Naive thymus-derived CD8-positive, alpha-beta T cell (primary cell): ENCODE measurements at places on chromosomes 2 and 18. TPM values are rescaled to one million over a fixed set of nuclear protein-coding genes. Genes with fewer than 3 reads are reported as not detected.

DNA sequence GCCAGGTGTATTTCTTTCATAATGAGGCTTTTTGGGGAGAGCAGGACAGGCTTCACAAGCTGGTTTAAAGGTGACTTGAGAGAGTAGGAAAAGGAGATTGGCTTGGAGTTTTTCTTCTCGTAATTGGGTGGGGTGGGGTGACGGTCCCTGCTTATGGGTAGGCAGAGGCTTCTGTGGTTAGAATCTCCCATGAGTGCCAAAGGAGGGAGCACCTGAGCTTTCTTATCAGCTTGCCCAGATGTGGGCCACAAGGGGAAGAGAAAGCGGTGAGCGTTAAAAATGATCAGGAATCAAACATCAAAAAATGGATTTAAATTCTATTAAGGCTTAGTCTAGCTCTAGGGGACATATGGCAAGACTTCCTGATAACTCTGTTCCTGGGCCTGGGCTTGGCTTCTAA lies 9.7 kb upstream of the PNPT1 start:
- no peak for DNase-seq
- peaks cover 30% of the 10 kb centered on the region for H3K27me3 ChIP-seq
- H3K4me3 ChIP-seq, result no peak overlapping the region

DNA sequence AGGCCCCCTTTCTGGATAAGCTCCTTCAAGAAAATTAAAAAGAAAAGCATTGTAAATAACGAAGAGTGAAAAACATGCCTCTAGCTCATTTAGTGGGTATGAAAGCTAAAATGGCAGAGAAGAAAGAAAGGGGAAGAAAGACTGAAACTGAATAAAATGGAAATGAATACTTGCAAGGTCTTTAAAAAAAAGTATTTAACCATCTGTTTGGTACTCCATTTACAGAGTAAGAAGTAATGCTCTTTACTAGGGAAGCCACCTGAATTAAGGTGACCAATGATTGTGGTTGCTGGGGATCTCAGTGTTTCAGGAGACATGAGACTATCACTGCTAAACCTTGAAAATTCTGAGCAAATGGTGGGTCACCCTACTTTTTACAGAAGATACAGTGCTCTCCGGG lies 17.7 kb upstream of the ARL5A start:
- no peak for DNase-seq
- H3K4me1 ChIP-seq, result no peaks in the 10 kb centered on the region
- H3K4me3 ChIP-seq, result no peak overlapping the region
- H3K27me3 ChIP-seq, result no peaks in the 10 kb centered on the region
- H3K36me3 ChIP-seq, result no peaks in the 10 kb centered on the region

GRCh38 chr2:163493359-163494298 lies 242.2 kb downstream of the FIGN start:
- no peaks in the 10 kb centered on the region for H3K27me3 ChIP-seq
- H3K36me3 ChIP-seq, result no peaks in the 10 kb centered on the region
- H3K27ac ChIP-seq, result no peak overlapping the region
- no peaks in the 10 kb centered on the region for H3K4me1 ChIP-seq

- no peak overlapping the region for H3K27ac ChIP-seq
- peaks cover under 1% of the 10 kb centered on the region for H3K4me1 ChIP-seq
- H3K36me3 ChIP-seq, result peaks cover 17% of the 10 kb centered on the region
- DNase-seq, result no peak
Observed at GRCh38 chr2:98269274-98269673, 77.0 kb upstream of the CNGA3 start.

DNA sequence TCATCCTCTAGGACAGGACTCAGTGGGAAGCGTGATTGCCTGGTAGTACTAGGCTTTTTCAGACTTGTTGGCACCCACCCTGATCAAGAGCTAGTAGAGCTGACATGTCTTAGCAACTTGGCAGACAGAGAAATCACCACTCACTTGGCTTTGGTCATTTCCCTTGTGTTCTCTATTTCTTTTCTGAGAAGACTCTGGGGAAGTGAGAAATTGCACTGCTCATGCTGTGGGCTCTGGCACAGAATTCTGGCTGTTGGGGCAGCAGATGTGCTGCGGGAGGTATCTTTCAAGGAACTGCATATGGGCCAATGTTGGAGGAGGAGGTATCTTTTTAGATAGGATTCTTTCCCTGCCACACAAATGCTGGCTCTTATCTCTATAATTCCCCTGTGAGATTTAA lies 529.1 kb upstream of the MEX3C start:
- no peak overlapping the region for H3K4me3 ChIP-seq
- H3K27ac ChIP-seq, result no peak overlapping the region

- H3K27me3 ChIP-seq, result no peaks in the 10 kb centered on the region
- no peak overlapping the region for H3K4me3 ChIP-seq
- no peak overlapping the region for H3K27ac ChIP-seq
- H3K4me1 ChIP-seq, result no peaks in the 10 kb centered on the region
- no peak for DNase-seq
- H3K36me3 ChIP-seq, result no peaks in the 10 kb centered on the region
Observed at GRCh38 chr18:37783771-37784170, 218.2 kb upstream of the CELF4 start.

DNA sequence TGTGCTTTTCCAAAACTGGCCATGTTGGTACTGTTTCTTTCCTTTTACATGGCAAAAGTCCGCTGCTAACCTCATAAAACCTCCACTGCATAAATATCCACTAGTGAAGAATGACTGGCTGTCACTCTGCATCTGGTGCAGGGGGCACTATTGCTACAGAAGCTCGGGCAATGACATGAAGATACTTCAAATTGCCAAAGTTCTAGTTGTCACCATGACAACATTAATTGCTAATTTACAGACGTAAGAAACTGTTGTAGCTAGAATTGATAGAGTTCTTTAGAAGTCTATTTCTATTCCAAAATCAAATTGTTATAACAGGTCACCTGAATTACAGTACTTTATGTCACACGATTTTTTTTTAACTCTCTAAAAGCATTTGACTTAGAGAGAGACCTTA lies 845 bp downstream of the CFAP210 start:
- peak overlapping the region; percentile 96 for H3K4me3 ChIP-seq
- peak overlapping the region; percentile 91 for H3K27ac ChIP-seq
- DNase-seq, result no peak
- H3K27me3 ChIP-seq, result peaks cover 5% of the 10 kb centered on the region
- H3K4me1 ChIP-seq, result peaks cover 24% of the 10 kb centered on the region

DNA sequence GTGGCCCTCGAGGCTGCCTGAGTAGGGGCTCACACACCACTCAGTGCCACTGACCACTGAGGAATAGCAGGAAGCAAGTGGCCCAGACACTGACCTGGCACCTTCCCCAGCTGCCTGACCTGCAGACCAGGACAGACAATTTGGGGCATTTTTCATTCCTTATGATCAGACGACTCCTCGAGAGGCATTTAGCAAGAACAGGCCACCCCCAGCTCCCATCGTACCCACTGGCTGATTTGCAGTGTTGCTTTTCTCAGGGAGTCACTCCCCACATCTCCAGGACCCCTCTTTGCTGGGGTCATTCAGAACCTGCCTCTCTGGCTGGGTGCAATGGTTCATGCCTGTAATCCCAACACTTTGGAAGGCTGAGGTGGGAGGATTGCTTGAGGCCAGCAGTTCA lies 185.7 kb downstream of the HAUS1 start:
- H3K4me1 ChIP-seq, result no peaks in the 10 kb centered on the region
- H3K27me3 ChIP-seq, result no peaks in the 10 kb centered on the region
- H3K36me3 ChIP-seq, result no peaks in the 10 kb centered on the region
- H3K27ac ChIP-seq, result no peak overlapping the region
- no peak overlapping the region for H3K4me3 ChIP-seq

- H3K36me3 ChIP-seq, result no peaks in the 10 kb centered on the region
- peak overlapping the region; percentile 85 for H3K27ac ChIP-seq
- DNase-seq, result peak; percentile 46
- no peaks in the 10 kb centered on the region for H3K27me3 ChIP-seq
Observed at GRCh38 chr2:191679818-191680600, 2.1 kb downstream of the NABP1 start.

DNA sequence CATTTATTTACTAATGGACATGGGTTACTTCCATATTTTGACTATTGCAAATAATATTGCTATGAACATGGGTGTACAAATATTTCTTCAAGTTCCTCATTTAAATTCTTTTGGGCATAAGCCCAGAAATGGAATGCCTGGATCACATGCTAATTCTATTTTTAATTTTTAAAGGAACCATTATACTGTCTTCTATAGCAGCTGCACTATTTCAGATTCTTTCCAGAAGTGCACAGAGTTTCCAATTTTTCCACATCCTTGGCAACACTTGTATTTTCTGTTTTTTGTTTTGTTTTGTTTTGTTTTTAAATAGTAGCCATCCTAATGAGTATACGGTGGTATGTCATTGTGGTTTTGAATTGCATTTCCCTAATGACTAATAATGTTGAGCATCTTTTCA lies 8.5 kb upstream of the RALBP1 start:
- no peak for DNase-seq
- H3K27me3 ChIP-seq, result no peaks in the 10 kb centered on the region
- H3K4me1 ChIP-seq, result no peaks in the 10 kb centered on the region
- no peaks in the 10 kb centered on the region for H3K36me3 ChIP-seq
- H3K27ac ChIP-seq, result no peak overlapping the region

- H3K4me1 ChIP-seq, result no peaks in the 10 kb centered on the region
- no peak for DNase-seq
- no peak overlapping the region for H3K4me3 ChIP-seq
- H3K36me3 ChIP-seq, result no peaks in the 10 kb centered on the region
Observed at GRCh38 chr2:137154946-137155345, 389.6 kb downstream of the THSD7B start.

DNA sequence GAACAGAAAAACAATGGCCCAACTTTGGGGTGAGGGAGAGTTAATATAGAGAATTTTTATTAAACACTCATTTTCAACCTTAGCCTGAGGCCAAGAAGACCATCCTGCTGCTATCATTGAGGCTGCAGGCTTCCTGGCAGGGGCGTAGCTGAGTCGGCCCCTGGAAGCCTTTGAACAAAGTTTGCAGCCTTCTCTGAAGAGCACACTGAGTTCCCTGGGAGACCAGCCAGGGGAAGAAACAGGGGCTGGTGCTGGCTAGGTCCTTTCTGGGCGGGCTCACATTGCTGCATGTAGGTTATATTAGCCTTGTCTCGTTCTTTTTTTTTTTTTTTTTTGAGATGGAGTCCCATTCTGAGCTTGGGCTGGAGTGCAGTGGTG lies 126.8 kb upstream of the HS6ST1 start:
- H3K27me3 ChIP-seq, result peaks cover 5% of the 10 kb centered on the region
- no peak overlapping the region for H3K27ac ChIP-seq
- H3K36me3 ChIP-seq, result no peaks in the 10 kb centered on the region
- DNase-seq, result no peak

- no peak overlapping the region for H3K4me3 ChIP-seq
- no peak overlapping the region for H3K27ac ChIP-seq
- no peaks in the 10 kb centered on the region for H3K36me3 ChIP-seq
- peaks cover 12% of the 10 kb centered on the region for H3K27me3 ChIP-seq
- H3K4me1 ChIP-seq, result peaks cover 2% of the 10 kb centered on the region
Observed at GRCh38 chr2:173607606-173608311, 253.1 kb downstream of the CDCA7 start.

DNA sequence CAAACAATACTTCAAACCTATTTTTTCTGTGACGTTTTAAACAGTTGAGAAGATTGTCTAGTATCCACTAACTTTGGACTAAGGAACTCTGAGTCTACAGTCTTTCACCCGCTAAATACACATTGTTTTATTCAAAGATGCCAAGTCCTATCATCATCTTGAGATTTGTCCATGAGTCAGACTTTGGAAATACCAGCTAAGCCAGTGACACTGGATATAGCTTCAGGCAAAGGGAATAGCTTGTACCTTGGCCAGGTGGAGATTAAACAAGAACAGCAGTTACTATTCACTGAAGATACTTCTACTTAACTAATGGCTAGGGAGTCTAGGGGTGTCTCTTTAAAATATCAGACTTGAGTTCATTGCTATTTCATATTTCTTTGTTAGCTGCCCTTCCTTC lies 137.5 kb downstream of the COMMD1 start:
- no peak for DNase-seq
- peaks cover 21% of the 10 kb centered on the region for H3K4me1 ChIP-seq
- H3K27me3 ChIP-seq, result no peaks in the 10 kb centered on the region
- no peaks in the 10 kb centered on the region for H3K36me3 ChIP-seq
- H3K4me3 ChIP-seq, result no peak overlapping the region
- no peak overlapping the region for H3K27ac ChIP-seq

DNA sequence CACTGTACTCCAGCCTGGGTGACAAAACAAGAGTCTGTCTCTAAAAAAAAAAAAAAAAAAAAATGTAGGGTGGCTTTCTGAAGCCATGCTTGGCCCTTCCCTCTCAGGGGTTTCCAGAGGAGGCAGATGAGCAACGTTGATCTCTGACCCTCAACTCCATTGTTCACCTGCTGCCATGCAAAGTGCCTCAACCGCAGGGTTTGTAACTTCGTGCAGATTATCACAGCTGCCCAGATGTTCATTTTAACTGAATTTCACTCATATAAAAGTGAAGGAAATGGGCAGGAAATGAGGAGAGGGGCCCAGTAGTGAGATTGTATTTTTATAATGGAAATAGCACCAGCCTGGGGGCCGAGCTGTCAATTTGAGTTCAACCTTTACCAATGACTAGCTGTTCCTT lies 14.9 kb upstream of the B3GNT2 start:
- no peak overlapping the region for H3K4me3 ChIP-seq
- no peaks in the 10 kb centered on the region for H3K36me3 ChIP-seq
- H3K27ac ChIP-seq, result no peak overlapping the region

DNA sequence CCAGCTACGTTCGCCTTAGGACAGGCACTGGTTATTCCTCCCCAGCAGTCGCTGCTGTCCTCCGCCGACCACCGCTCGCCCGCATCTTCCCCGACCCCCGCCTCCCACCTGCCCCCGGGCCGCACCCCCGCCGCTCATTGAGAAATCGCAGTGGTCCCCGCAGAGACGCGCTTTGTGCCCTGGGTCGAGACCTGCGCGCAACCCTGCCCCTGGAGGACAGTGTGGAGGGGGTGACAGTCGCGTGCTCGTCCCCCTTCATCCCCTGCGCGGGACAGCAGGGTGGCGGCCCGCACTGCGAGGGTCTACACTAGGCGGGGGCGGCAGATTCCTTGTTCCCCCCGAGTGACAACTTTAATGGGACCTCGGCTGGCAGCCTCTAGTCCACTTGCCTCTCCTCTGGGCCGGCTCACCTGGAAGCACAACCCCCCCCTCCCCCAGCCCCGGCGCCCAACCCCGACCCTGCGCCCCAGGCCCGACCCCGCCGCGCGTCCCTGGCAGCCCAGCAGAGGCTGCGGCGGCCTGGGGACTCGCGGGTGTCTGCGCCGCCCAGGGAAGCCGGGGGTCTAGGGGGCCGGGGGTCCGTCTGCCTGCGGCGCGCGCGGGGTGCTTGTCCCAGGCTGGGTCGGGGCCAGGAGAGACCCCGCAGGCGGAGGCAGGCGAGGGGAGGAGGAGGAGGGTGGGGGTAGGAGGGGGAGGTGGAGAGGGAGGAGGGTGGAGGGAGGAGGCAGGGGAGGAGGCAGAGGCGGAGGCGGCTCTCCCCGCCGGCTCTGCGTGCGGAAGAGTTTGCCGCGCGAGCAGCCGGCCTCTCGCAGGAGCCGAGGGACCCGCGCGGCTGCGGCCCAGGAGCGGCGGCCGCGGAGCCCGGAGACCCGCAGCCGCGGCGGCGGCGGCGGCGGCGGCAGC lies at the start of gene NPAS2:
TSS of gene NPAS2 (plus strand) at position 770 of the 903 bp plus-strand sequence. CDS start 84,616 bp downstream, outside the sequence.
- peaks cover 24% of the 10 kb centered on the region for H3K4me1 ChIP-seq
- H3K4me3 ChIP-seq, result peak within 1 kb of the TSS; percentile 72
- H3K27me3 ChIP-seq, result no peaks in the 10 kb centered on the region
- no peaks in the 10 kb centered on the region for H3K36me3 ChIP-seq
- peak within 1 kb of the TSS; percentile 72 for H3K27ac ChIP-seq

- H3K4me1 ChIP-seq, result no peaks in the 10 kb centered on the region
- H3K4me3 ChIP-seq, result no peak overlapping the region
- H3K27ac ChIP-seq, result no peak overlapping the region
- DNase-seq, result no peak
- H3K27me3 ChIP-seq, result peaks cover 5% of the 10 kb centered on the region
- H3K36me3 ChIP-seq, result no peaks in the 10 kb centered on the region
Observed at GRCh38 chr2:144548532-144549191, 28.7 kb upstream of the ZEB2 start.

ARID5A gene
- 108 TPM for total RNA-seq

ALPG gene
- not detected for total RNA-seq

IL37 gene
- total RNA-seq, result not detected

NCK2 gene
- 124 TPM for total RNA-seq

ALK gene
- not detected for total RNA-seq

KCNIP3 gene
- not detected for total RNA-seq

PLCL1 gene
- 7.1 TPM for total RNA-seq

NEU2 gene
- not detected for total RNA-seq
